ENCODE measurements at places on chromosomes 7 and 10.

- DNase-seq = no peak
Measured at GRCh38 chr7:42137941-42138340, 99.1 kb downstream of the GLI3 start.

GRCh38 chr7:92824901-92825480 is 11.4 kb downstream of the CDK6 start:
- no peak for DNase-seq

DNA sequence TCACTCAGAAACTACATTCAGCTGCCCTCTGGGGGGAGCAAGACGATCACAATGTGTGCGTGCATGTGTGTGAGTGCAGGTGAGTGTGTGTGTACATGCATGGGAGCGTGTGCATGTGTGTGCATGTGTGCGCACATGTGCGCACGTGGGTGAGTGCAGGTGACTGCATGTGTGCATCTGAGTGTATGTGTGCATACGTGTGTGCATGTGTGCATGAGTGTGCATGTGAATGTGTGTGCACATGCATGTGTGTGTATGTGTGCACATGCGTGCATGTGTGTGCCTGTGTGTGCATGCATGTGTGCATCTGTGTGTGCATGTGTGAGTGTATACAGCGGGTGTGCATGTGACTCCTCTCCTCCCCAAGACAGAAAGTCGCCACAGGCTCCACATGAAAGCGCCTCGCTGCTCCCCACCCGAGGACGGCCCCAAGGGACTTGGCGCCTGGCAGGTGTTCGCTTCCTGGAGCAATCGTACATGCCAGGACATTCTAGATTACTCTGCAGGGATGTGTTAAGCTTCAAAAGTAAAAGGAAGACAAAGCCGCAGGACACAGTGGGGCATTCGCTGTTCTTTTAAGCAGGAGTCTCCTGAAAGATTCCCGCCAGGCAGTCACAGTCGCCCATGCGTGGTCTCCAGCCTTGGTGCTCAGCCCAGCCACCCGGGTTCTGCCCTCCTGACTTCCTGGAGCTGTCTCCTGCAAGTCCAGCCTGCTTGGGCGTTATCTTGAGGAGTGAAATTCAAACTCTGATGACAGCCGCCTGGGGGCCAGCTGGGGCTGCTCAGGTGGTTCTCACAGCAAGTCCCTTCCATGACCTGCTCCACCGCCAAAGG is 42.0 kb upstream of the ADGRA1 start:
- DNase-seq = no peak

DNA sequence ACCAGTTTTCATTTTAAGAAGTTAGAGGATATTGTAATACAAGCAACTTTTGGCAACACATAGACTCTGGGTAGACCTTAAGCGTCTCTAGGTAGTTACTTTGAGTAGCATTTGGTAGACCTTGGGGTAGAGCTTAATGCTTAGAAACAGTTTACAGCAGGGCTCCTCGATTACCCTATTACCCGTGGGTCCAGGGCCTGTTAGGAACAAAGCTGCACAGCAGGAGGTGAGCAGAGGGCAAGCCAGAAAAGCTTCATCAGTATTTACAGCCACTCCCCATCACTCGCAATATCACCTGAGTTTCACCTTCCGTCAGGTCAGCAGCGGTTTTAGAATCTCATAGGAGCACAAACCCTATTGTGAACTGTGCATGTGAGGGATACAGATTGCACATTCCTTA is 173.5 kb downstream of the TSPAN12 start:
- DNase-seq = no peak

DNA sequence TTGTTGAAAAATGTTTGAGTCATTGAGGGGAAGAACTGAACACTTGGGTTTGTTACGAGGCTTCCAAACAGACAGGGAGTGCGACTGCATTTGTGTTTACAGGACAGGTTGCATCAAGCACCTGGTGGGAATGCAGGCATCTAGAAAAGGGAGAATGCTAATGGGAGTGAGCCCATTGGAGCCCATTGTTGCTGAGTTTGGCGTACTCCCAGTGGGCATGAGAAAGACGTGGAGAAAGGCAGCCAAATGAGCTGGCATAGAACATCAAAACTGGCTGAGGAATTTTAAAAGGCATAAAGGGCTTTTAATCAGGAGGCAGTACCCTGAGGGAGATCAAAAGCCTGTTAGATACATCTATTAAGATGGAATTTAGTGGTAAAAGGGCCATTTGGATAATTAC is 171.6 kb upstream of the NPSR1 start:
- DNase-seq = no peak

DNA sequence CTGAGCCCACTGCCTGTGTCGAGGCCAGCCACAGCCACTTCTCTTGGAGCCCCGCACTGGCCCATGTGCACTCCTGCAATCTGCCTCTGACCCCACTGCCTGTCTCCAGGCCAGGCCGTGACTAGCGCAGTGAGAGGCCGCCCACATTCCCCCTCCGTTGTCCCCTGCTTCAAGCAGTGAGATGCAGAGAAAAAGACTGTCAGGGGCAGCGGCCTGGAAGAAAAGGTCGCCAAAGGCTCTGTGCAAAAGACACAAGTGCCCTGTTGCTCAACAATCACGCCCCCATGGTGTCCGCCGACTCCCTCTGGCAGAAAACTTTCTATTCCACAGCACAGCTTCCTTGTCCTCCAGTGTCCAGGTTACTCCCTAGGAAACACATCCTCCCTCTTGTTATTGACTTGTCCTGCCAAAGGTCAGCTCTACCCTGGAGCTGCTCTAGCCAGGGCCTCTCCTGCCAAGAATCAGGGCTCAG is 9.9 kb downstream of the FAM131B start:
- no peak for DNase-seq

DNA sequence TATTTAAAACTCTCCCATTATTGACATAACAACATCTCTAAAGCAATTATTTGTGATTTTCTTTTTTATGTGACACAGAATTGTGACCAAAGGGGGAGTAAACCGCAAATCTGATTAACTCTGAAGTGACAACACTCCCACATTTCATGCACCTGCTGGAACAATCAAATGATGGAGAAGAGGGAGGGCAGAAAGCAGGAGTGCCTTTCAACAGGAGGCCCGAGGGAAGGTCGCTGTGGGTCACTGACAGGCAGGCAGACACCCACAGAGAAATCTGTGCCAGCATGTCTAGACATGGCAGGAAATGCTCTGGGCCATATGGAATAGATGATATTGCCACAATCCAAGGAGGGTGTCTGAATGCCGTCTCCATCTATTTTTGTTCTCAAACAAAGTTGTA is 247.3 kb downstream of the DOCK4 start:
- DNase-seq = no peak

- no peak for DNase-seq
Measured at GRCh38 chr10:13970236-13970956, 360.3 kb downstream of the FRMD4A start.

Data from stimulated activated CD4-positive, alpha-beta T cell treated with anti-CD3 and anti-CD28 coated beads, TNF-alpha, amount 100 ng/mL, for 1 hour (primary cell).